ENCODE measurements at places on chromosomes 16 and 17. TPM values are rescaled to one million over a fixed set of nuclear protein-coding genes. Genes with fewer than 3 reads are reported as not detected.

Gene SOST
- total RNA-seq, result not detected

Gene GINS2
- 21.0 TPM for total RNA-seq

Gene C1QL1
- total RNA-seq, result 0.37 TPM

Gene EIF3C
- total RNA-seq, result 108 TPM

Gene ZNRF1
- total RNA-seq, result 17.7 TPM

Gene NECAB2
- total RNA-seq, result 0.22 TPM

Gene CCT6B
- 1.2 TPM for total RNA-seq

Gene SPECC1
- 21.2 TPM for total RNA-seq

Gene BRIP1
- total RNA-seq, result 6.5 TPM

Gene CCL11
- 0.12 TPM for total RNA-seq

Gene COPZ2
- 65.5 TPM for total RNA-seq

Gene KRT9
- total RNA-seq, result not detected

Gene DHRS7C
- total RNA-seq, result not detected

Gene NTN1
- total RNA-seq, result 0.12 TPM

Gene KCNH6
- not detected for total RNA-seq

Gene OR3A3
- 0.33 TPM for total RNA-seq

Gene SLC38A8
- total RNA-seq, result not detected

Gene TUBG2
- total RNA-seq, result 11.0 TPM

Gene FOXL1
- 36.7 TPM for total RNA-seq

Gene ADAMTS18
- total RNA-seq, result under 0.01 TPM
